ENCODE measurements at places on chromosomes 7 and 10.
A peak's percentile ranks its signal among the peaks of the same experiment; 100 is the strongest.

- no peaks in the 10 kb centered on the region for H3K4me1 ChIP-seq
- H3K36me3 ChIP-seq: no peaks in the 10 kb centered on the region
- DNase-seq: no peak
- H3K4me3 ChIP-seq: no peak overlapping the region
Measured at GRCh38 chr7:153447011-153447410, 605.2 kb upstream of the DPP6 start.

- H3K4me3 ChIP-seq: no peak overlapping the region
- peaks cover 51% of the 10 kb centered on the region for H3K4me1 ChIP-seq
- DNase-seq: no peak
- no peak overlapping the region for H3K27ac ChIP-seq
- no peaks in the 10 kb centered on the region for H3K36me3 ChIP-seq
- H3K27me3 ChIP-seq: no peaks in the 10 kb centered on the region
Measured at GRCh38 chr10:72267819-72268399, 5.8 kb upstream of the DDIT4 start.

DNA sequence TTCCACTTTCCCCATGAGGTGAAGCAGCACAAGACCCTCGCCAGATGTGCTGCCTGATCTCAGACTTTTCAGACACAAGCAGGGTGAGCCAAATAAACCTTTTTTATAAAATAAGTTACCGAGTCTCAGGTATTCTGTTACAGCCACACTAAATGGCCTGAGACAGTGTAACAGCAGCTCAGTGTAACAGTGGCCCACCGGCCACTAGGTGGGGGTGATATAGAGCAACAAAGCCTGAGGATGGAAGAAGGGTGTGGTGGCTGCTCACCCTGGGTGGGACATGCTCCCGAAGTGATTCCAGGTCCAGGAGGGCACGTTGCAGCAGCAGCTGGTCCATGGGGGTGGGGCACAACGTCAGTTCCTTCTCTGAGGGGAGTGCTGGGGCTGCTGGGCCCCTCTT, 44.6 kb downstream of the BMS1 start:
- H3K27ac ChIP-seq: no peak overlapping the region
- no peak overlapping the region for H3K4me3 ChIP-seq
- H3K4me1 ChIP-seq: no peaks in the 10 kb centered on the region

GRCh38 chr10:114855776-114856543, 34.4 kb downstream of the FHIP2A start:
- peaks cover 32% of the 10 kb centered on the region for H3K36me3 ChIP-seq
- no peak overlapping the region for H3K4me3 ChIP-seq
- H3K27me3 ChIP-seq: no peaks in the 10 kb centered on the region
- no peak for DNase-seq

GRCh38 chr10:64508029-64508661, 986.9 kb downstream of the REEP3 start:
- DNase-seq: no peak
- no peak overlapping the region for H3K27ac ChIP-seq
- H3K27me3 ChIP-seq: no peaks in the 10 kb centered on the region
- no peaks in the 10 kb centered on the region for H3K36me3 ChIP-seq
- no peaks in the 10 kb centered on the region for H3K4me1 ChIP-seq
- H3K4me3 ChIP-seq: no peak overlapping the region

- H3K4me1 ChIP-seq: no peaks in the 10 kb centered on the region
- H3K36me3 ChIP-seq: no peaks in the 10 kb centered on the region
- no peak for DNase-seq
- peak overlapping the region; percentile 54 for H3K27ac ChIP-seq
Measured at GRCh38 chr10:32163071-32163761, 107.0 kb upstream of the KIF5B start.

- no peak overlapping the region for H3K27ac ChIP-seq
- no peak overlapping the region for H3K4me3 ChIP-seq
- no peaks in the 10 kb centered on the region for H3K27me3 ChIP-seq
- no peak for DNase-seq
- H3K4me1 ChIP-seq: no peaks in the 10 kb centered on the region
Measured at GRCh38 chr7:101597941-101598340, 31.2 kb downstream of the MYL10 start.

- no peaks in the 10 kb centered on the region for H3K27me3 ChIP-seq
- no peak overlapping the region for H3K27ac ChIP-seq
- DNase-seq: no peak
- H3K4me1 ChIP-seq: peaks cover 52% of the 10 kb centered on the region
- H3K4me3 ChIP-seq: no peak overlapping the region
Measured at GRCh38 chr7:133077394-133077793, 4.5 kb downstream of the CHCHD3 start.

GRCh38 chr10:50798297-50798696, 58.6 kb downstream of the ASAH2B start:
- no peak overlapping the region for H3K4me3 ChIP-seq
- no peaks in the 10 kb centered on the region for H3K36me3 ChIP-seq
- no peak overlapping the region for H3K27ac ChIP-seq
- no peak for DNase-seq

- H3K27me3 ChIP-seq: no peaks in the 10 kb centered on the region
- no peak overlapping the region for H3K27ac ChIP-seq
- no peak overlapping the region for H3K4me3 ChIP-seq
- no peak for DNase-seq
Measured at GRCh38 chr10:91726355-91726754, 71.9 kb upstream of the TNKS2 start.

- no peaks in the 10 kb centered on the region for H3K4me1 ChIP-seq
- no peak overlapping the region for H3K27ac ChIP-seq
Measured at GRCh38 chr10:44520651-44521050, 135.8 kb upstream of the CXCL12 start.

- H3K27me3 ChIP-seq: peaks cover 27% of the 10 kb centered on the region
- no peak for DNase-seq
- no peaks in the 10 kb centered on the region for H3K36me3 ChIP-seq
- no peak overlapping the region for H3K27ac ChIP-seq
- no peaks in the 10 kb centered on the region for H3K4me1 ChIP-seq
Measured at GRCh38 chr10:43221419-43222209, 45.3 kb downstream of the RASGEF1A start.

DNA sequence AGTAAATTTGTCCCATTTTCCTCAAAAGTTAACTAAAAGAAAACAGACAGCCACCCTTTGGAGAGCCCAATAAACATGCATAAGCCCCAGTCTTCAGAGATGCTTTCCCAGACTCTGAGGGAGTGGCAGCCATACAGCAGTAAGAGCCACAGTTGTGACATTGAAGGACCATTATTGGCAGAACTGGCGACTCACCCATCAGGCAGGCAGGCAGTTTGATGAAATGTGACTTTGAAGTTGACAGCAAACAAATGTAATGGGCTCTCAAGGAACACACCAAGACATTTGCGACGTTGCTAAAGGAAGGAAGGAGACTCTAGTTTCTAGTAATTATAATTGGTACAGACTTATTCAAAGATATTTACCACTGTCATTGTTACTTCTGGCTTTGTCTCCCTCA, 287.5 kb upstream of the PHYHIPL start:
- H3K27me3 ChIP-seq: no peaks in the 10 kb centered on the region
- H3K4me3 ChIP-seq: no peak overlapping the region
- no peaks in the 10 kb centered on the region for H3K36me3 ChIP-seq

DNA sequence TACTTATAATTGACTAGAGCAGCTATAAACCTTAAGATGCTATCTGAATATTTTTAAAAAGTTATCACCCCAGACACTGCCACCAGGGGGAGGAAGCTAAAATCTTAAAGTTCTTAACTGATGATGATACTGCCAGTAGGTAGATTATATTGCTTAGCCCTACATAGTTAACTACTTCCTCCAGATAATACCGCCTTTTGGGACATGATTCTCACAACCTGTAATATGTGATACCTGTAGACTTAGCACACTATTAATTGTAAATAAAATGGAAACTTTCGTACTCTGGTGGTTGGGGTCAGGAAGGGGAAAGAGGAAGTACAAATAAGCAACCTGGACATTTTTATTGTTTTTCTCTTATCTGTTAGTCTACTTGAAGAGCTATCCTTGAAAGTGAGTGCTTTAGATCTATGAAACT, 268.9 kb downstream of the ADK start:
- H3K27me3 ChIP-seq: no peaks in the 10 kb centered on the region
- peaks cover 36% of the 10 kb centered on the region for H3K36me3 ChIP-seq
- H3K4me3 ChIP-seq: no peak overlapping the region
- DNase-seq: peak; percentile 14
- peak overlapping the region; percentile 3 for H3K27ac ChIP-seq

DNA sequence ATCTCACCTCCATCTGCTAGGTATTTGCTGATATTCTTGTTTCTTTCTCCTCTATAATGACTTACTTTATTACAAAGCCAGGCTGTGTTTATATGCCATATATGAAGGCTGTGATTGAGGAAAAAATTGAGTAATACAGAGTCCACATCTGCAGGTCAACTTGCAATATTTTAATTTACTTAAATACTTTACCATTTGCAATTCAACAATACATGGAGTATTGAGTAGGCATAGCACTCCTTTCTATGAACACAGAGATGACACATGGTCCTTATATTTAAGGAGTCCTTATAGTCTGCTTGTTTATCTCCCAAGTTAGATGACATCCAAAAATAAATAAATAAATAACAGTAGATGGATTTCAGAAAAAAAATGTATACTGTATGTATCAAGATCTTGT, 96.4 kb downstream of the LRRC18 start:
- peaks cover 29% of the 10 kb centered on the region for H3K36me3 ChIP-seq
- no peak overlapping the region for H3K4me3 ChIP-seq
- H3K27me3 ChIP-seq: no peaks in the 10 kb centered on the region
- DNase-seq: no peak

GRCh38 chr10:62580396-62580795, 206.2 kb downstream of the ZNF365 start:
- no peak overlapping the region for H3K4me3 ChIP-seq
- DNase-seq: no peak
- peaks cover 5% of the 10 kb centered on the region for H3K4me1 ChIP-seq
- H3K27ac ChIP-seq: no peak overlapping the region
- peaks cover 5% of the 10 kb centered on the region for H3K36me3 ChIP-seq

DNA sequence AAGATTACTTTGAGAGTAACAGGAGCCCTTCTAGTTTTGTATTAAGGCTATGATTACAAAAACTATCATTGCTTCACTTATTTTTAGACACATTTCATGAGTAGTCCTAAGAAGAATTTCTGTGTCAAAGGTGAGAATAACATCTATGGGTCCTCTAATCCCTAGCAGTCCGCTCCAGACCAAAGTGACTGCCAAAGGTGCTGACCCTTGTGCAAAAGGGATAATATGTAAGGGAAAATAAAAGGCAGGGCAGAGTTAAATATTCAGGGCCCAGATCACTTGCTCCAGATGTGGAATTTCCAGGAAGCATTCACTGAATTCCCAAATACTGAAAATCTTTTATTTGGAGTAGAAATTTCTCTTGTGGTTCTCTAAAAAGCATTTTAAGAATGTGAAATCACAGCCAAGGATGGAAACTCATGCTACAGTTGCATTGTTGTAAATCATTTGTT, 29.3 kb downstream of the RHOBTB1 start:
- H3K36me3 ChIP-seq: no peaks in the 10 kb centered on the region
- H3K4me1 ChIP-seq: peaks cover 16% of the 10 kb centered on the region
- no peak for DNase-seq
- H3K27me3 ChIP-seq: peaks cover 6% of the 10 kb centered on the region
- no peak overlapping the region for H3K27ac ChIP-seq

- DNase-seq: no peak
- no peak overlapping the region for H3K27ac ChIP-seq
- peaks cover 8% of the 10 kb centered on the region for H3K27me3 ChIP-seq
- H3K4me3 ChIP-seq: no peak overlapping the region
Measured at GRCh38 chr10:132368881-132369635, 27.9 kb upstream of the PWWP2B start.

DNA sequence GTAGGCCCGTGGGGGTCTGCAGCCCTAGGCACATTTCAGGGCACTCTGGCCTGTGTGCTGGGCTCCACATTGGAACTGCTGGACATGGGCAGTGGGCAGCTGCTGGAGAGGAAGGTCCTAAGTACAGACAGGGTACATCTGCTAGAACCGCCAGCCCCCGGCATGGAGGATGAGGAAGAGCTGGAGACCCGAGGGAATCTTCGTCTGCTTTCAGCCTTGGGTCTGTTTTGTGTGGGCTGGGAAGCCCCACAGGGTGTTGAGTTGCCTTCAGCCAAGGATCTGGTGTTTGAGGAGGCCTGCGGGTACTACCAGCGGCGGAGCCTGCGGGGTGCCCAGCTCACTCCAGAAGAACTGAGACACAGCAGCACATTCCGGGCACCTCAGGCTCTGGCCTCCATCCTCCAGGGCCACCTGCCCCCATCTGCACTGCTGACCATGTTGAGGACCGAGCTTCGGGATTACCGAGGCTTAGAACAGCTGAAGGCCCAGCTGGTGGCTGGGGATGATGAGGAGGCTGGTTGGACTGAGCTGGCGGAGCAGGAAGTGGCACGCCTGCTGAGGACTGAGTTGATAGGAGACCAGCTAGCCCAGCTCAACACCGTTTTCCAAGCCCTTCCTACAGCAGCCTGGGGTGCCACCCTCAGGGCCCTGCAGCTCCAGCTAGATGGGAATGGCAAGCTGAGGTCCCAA, 1.4 kb downstream of the HPS6 start:
- no peaks in the 10 kb centered on the region for H3K36me3 ChIP-seq
- H3K4me3 ChIP-seq: peak overlapping the region; percentile 93
- H3K4me1 ChIP-seq: peaks cover 17% of the 10 kb centered on the region
- no peak for DNase-seq

DNA sequence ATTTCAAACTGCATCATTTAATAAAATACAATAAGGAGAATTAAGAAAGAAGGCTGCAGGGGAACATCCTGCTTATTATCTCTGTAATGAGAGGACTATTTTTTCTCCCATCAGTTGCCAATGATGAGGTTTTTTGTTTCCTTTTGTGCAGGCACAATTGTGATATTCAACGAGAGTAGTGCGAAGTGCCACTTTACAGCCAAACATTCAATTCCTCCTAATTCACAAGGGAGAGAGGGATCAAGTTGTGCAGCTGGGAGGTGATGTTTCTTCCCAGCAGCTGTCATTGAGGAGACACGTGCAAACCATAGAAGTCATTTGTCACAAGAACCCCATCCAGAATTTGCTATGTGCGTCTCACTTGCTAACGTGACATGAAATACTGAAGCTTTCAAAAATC, 81.6 kb upstream of the ICA1 start:
- H3K4me1 ChIP-seq: no peaks in the 10 kb centered on the region
- DNase-seq: no peak
- peaks cover 8% of the 10 kb centered on the region for H3K27me3 ChIP-seq
- no peak overlapping the region for H3K27ac ChIP-seq
- H3K36me3 ChIP-seq: no peaks in the 10 kb centered on the region
- H3K4me3 ChIP-seq: no peak overlapping the region

DNA sequence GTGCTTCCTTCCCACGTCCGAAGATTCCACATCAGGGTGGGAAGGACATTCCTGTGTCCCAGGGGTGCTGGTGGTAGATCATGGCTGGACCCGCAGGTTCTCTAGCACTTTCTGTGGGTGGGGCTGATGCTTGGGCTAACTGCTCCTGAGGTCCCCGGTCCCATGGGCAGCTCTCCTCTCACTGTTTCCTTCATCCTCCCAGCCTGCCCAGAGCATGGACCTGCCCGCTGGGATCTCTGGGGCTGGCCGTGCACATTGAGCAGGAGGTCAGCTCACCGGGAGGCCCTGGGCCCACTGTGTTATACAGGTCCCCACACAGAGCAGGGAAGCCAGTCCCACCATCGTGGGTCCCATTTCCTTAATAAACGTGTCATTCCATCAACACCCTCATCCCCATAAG, 502.3 kb downstream of the TCERG1L start:
- H3K36me3 ChIP-seq: no peaks in the 10 kb centered on the region
- H3K4me3 ChIP-seq: no peak overlapping the region
- H3K4me1 ChIP-seq: no peaks in the 10 kb centered on the region
- H3K27ac ChIP-seq: no peak overlapping the region
- DNase-seq: no peak
- H3K27me3 ChIP-seq: no peaks in the 10 kb centered on the region

- H3K27ac ChIP-seq: no peak overlapping the region
- DNase-seq: no peak
- H3K36me3 ChIP-seq: no peaks in the 10 kb centered on the region
Measured at GRCh38 chr7:90520484-90520883, 51.0 kb downstream of the PTTG1IP2 start.

Data from naive B cell (primary cell).